ENCODE measurements at places on chromosomes 12 and 14.

DNA sequence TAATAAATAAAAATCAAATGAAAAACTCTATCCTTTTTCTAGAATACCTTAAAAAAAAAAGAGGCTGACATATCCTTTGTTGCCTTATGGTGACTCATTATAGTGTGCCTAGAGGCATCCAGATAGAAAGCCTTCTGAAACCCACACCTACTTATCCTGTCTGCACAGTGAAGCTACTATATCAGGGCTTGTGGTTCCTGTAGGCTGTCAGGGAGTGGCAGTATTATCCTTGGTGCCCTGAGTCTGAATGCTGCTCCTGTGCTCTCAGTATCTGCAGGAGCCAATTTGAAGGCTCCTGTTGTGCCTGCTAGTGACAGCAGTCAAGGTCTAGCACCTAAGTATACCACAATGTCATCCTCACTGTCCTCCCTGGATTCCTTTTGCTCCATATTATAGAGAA, 168.4 kb upstream of the AVPR1A start:
- peak; percentile 61 for DNase-seq

DNA sequence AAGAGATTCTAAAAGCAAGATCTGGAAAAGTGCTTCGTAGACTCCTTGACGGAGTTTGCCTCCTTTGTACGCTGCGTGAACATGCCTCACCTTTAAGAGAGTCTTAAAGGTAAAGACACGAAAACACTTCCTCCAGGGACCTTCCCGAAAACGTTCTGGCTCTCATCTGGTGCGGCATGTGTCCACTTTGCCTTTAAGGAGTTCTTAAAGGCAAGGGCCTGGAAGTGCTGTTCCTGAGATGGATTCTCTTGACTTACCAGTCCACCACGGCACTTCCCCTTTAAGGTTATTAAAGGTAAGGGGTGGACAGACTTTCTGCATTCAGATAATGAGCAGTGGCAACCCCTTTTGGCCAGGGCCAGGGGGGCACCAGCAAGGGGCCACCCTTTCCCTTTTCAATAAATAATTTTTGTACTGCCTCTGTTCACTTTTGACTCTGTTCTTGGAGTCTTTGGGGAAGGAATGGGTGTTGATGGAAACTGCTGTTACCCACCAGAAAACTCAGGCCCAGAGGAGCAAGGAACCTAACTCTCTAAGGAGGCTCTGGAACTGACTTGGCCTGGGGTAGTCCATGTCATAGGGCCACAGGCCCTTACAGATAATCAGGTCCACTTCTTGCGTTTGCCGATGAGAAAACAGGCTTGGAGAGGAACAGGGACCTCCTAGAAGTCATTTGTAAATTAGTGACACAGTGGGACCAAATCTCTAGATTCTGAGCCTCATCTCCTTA, 4.4 kb downstream of the REM2 start:
- DNase-seq = peak; percentile 67

- no peak for DNase-seq
Observed at GRCh38 chr12:56082967-56083366, 3.0 kb downstream of the ERBB3 start.

GRCh38 chr12:109052097-109052413, 321 bp upstream of the USP30 start:
- DNase-seq = no peak

- peak; percentile 10 for DNase-seq
Observed at GRCh38 chr14:51302295-51303030, 62.4 kb downstream of the TMX1 start.

- DNase-seq = no peak
Observed at GRCh38 chr12:119479121-119479561, 114.4 kb upstream of the TMEM233 start.

DNA sequence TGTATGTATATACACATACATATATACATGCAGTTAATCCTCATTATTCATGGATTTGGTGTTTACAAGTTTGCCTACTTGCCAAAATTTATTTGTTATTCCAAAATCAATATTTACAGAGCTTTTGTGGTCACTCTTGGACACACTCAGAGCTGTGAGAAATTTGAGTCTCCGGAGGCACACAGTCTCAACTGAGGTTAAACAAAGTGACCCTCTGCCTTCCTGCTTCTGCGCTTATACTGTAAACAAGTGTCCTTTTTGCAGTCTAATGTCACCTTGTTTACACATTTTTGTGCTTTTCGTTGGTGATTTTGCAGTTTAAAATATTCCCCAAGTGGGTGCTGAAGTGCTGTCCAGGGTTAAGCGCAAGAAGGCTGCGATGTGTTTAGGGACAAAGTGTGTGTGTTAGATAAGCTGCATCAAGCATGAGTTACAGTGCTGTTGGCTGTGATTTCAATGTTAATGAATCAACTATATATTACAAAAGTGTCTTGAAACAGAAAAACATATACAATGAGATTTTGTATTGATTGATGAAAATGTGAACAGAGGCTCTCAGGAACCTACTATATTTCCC, 13.1 kb upstream of the LTA4H start:
- DNase-seq = peak; percentile 10

- DNase-seq = no peak
Observed at GRCh38 chr12:53431187-53431586, 7.5 kb downstream of the AMHR2 start.

DNA sequence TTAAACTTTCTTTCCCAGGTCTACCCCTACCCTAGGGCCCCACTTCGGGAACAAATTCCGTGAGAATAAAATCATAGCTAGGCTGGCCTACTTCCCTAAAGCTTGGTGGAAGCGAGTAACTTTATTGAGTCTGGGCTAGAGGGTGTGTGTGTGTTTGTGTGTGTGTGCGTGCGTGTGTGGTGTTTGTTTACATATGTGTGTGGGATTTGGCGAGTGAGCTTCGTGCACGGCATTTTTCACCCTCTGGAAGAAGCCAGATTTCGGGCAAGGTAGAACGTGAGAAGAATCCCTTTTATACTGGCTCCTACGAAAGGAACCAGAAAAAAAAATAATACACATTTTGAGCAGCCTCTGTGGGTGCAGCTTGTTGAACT, 7.5 kb upstream of the LHX5 start:
- no peak for DNase-seq

DNA sequence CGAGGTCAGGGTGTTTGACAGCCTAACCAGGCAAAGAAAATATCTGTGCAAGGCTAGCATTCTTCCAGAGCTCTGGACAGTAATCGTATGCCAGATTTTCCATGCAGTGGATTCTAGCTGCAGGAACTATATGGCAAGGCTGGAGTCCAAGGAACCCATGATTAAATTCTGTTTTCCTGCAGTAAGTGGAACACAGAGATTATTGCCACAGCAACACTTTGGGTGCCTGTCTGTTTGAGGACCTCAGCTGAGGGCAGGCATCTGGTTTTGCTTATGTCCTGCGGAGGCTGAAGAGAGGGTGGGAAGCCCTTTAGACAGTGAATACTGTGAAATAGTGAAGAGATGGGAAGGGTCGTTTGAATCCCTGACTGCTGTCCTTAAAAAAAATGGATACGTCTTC, 104.4 kb downstream of the DAD1 start:
- DNase-seq = no peak

DNA sequence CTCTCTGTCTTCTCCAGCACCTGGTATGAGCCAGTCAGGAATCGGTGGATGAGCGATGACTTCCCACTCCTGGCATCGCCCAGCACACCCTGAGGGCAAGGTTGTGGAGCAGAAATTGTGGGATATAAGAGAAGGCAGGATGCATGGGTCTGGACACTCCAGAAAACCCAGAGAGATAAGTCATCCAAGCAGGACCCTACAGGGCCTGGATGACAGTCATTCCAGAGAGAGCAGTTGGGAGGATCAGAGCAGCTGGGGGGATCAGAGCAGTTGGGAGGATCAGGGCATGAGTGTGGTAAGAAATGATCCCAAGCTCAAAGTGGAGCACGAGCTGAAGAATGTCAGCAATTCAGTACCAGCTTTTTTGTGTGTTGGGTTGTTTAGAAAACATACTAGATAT, 4.0 kb downstream of the AGAP2 start:
- no peak for DNase-seq

GRCh38 chr12:42407306-42407705, 81.3 kb downstream of the PPHLN1 start:
- DNase-seq = no peak

DNA sequence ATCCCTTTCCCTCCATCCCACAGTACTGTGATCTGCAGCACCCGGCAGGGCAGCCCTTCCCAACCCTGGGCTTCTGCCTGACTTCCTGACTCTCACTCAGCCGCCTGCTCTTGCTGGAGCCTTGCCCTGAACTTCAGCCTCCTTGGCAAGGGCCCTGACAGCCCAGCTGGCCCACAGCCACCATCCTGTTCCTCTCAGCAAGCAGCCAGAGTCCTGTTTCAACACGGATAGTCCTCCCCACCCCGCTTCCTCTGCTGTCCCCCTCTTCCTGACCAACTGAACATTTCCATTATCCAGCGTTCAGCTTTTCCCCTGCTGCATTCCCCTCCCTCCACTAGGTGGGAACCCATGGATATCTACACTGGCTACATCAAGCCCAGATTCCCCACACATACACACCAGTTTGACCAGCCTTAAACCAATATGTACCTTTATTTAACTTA, 74.0 kb upstream of the MDM1 start:
- DNase-seq = no peak

- no peak for DNase-seq
Observed at GRCh38 chr12:57811028-57811755, 7.3 kb downstream of the AVIL start.

DNA sequence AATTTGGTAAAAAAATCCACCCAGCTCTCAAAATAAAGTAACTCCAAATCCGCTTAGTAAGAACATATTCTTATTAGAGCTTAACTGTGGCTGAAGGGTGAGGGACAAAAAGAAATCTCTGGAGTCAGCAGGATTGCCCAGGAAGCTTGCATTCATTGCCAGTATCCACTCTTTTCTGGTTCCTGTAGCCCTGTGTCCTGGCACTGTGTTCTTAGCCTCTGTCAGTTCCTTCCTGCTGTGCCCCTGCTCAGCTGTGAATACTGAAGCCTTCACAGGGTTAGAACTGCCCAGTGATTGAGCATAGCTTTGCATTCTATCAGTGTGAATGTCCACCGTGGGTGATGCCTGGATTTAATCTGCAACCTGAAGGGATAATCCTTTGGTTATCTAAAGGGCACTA, 266.9 kb upstream of the PELI2 start:
- DNase-seq = no peak

GRCh38 chr14:101551729-101552595, 9.3 kb upstream of the DIO3 start:
- DNase-seq = no peak

GRCh38 chr12:71721783-71722505, 32.7 kb upstream of the RAB21 start:
- peak; percentile 19 for DNase-seq

GRCh38 chr14:102363182-102363943, 622 bp downstream of the TECPR2 start:
- peak; percentile 67 for DNase-seq

DNA sequence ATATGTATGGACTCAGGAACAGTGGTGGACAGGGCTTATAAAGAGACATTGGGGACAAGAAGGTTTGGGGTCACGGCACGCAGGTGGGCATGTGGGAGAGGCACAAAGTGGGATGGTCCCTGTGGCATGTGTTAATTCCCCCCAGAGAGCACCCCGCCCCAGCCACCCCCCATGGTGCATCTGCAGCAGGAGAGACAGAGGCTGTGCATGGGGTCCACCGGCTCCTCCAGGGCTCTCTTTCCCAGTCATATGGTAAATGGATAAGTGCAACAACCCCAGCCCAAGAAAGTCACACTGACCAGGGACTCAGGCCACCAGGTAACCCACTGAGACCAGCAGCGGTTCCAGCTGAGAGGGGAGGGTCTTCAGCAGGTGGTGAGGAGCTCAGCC, 242.1 kb downstream of the BCL11B start:
- no peak for DNase-seq

- no peak for DNase-seq
Observed at GRCh38 chr12:104596134-104596799, 139.5 kb downstream of the CHST11 start.
